ENCODE measurements at places on chromosomes 11 and 22.

- no peak for DNase-seq
Measured at GRCh38 chr11:118009864-118010737, 23.9 kb downstream of the IL10RA start.

DNA sequence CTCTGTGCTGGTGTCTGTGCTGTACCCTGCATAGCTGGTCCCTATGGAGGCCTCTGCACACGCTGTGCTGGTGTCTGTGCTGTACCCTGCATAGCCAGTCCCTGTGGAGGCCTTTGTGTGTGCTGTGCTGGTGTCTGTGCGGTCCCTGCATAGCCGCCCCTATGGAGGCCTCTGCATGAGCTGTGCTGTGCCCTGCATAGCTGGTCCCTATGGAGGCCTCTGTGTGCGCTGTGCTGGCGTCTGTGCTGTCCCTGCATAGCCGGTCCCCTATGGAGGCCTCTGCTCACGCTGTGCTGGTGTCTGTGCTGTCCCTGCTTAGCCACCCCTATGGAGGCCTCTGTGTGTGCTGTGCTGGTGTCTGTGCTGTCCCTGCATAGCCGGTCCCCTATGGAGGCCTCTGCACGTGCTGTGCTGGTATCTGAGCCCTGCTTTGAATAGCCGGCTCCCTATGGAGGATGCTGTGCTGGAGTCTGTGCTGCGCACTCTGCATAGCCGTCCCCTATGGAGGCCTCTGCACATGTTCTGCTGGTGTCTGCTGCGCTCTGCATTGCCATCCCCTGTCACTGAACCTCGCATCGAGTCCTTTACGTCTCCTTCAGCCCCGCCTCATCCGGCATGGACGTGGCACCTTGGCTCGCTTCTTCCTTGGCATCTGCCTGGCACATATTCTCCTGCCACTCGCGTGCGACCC, 6.2 kb downstream of the NADSYN1 start:
- no peak for DNase-seq

GRCh38 chr11:122069707-122070360, 46.2 kb downstream of the BLID start:
- peak; percentile 86 for DNase-seq

- no peak for DNase-seq
Measured at GRCh38 chr22:49730656-49731055, 97.0 kb downstream of the BRD1 start.

DNA sequence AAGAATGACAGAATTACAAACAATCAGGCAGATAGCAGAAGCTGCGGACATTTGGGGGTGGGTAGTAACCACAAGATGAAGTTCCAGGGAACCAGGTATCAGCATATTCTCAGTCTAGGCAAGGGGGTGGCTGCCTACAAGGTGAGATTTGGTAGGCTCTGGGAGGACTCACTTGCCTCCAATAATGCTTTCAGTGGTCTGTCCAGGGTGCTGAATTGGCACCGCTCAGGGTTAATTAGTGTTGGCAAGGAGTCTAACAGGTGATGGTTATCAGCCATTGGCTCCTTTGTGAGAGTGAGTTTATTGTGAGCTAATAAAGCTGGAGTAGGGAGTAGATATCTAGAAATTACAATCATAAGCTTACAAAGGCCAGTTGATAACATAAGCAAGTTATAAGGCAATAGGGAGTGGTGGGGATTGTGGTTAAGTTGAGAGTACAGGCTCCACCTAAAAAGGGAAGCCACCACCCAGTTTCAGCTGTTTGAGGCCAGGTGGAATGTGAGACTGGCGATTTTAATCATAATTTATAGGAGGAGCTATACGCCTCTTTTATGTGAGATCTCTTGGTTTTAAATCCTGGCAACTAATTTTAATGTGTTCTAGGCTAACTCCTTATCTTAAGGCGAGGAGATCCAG, 320.5 kb downstream of the MIAT start:
- no peak for DNase-seq

DNA sequence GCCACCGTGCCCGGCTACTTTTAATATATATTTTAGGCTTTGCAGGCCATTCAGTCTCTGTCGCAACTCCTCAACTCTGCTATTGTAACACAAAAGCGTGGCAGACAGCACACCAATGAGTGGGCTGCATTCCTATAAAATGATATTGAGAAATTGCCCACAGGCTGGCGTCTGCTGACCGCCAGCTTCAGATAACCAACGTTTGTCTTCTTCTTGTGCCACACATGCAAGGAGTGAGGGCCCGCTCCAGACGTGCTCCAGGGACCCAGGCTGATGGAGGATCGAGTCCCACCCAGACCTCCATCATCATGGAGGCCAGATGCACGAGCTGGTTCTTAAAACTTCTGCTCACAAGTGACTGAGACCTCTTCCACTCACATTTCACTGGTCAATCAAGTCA, 35.4 kb upstream of the LINC01488 start:
- no peak for DNase-seq

Data from femur (tissue), 1 donor.